Stimulated activated CD4-positive, alpha-beta T cell treated with anti-CD3 and anti-CD28 coated beads, Interleukin-4, amount 100 ng/mL, for 1 hour (primary cell): ENCODE measurements at places on chromosomes 5 and 9.

GRCh38 chr9:13554626-13555025 is 275.1 kb upstream of the MPDZ start:
- no peak for DNase-seq

- DNase-seq, result no peak
These were observed 523.5 kb downstream of the CDH12 start for GRCh38 chr5:22329683-22330082.

DNA sequence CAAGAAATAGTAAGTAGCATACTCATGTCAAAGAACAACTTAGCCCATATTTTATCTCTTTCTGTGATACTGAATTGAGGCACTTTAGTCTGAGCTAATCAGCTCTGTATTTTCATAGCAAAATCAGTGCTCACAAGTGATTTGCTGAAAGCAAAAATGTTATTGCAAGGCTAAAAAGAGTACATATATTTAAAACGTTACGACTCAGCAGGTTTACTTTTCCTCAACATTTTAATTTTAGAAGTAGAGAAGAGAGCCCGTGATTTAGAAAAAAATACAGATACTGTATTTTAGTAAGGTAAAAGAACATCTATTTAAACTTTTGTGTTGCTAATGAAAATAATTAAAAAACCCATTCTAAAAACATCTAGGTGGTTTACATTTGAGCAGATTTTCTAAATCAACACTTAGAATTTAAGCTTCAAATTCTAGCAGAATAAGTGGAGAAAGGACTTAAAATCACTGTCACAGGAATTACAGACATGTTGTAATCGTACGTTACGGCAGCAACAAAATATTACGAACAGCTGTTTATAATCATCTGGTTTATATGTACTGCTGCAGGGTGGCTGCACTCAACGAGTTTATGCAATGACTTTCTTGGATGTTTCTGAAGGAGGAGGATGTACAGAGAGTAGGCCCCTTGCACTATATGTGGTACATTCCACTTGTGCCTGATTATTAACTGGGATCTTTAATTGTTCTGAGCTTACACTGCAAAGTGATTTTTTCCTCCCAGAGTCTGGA is 20.1 kb downstream of the SREK1 start:
- no peak for DNase-seq

DNA sequence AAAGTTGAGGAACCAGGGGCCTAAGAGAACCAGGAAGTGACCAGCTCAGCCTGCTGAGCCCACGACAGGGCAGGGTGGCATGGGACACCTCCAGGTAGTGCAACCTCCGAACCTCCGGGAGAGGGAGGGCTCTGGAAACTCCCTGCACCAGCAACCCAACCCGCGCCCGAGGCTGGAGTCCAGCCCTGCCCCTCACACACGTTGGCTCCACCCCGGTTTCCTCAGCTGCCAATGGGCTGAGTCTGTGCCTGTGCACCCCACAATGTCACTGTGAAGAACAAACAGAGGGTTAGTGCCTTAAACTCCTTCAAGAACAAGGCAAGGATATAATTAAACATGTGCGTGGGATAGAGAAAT is 17.0 kb upstream of the UNC5A start:
- DNase-seq, result no peak

GRCh38 chr5:4684946-4685345 is 455.2 kb upstream of the ADAMTS16 start:
- DNase-seq, result no peak

DNA sequence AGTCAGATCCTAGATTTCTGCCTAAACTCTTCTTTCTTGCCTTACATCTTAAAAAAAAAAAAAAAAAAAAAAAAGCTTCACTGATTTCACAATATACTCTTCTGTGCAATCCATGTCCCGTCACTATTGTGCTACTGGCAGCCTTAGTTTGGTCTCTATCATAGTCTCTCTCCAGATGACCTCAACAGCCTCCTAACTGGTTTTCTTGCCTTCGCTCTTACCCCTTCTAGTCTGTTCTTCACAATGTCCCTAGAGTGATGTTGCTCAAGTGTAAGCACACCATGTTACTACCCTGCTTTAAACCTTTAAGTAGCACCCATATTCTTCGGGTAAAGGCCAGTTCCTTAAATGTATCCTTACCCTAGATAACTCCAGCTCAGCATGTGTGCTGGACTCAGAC is 25.8 kb downstream of the CD180 start:
- no peak for DNase-seq

DNA sequence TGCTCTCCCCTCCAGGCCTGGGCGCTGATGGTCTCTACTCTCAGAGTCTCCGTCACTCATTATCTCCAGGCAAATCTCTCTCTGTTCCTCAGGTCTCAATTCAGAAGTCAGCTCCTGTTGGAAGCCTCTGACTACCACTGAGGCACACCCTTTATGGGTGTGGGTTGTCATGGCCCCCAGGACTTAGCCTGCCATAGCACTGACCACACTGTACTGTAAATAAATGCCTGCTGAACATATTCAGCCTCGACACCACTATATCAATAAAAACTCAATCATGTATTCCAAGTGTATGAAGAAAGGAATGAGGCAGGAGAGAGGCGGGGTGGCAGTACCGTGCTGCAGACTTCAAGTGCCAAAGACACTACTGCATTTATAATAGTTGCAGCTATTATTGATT is 88.9 kb downstream of the PCDH1 start:
- no peak for DNase-seq

DNA sequence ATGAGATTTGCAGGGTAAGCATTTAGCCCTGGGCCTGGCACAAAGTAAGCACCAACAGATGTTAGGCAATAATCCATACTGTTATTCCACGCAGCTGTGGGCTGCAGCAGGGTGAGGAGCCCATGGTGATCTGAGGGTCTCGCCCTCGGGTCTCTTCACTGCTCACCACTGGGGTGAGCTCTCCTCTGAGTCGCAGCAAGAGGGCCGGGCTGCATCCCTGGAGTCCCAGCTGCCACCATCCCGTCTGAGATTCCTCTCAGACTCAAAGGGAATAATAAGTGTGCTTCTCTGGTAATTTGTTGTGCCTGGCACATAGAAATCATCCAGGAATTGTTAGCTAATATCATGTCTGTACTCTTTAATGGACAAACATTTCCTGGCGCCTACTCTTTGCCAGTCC is 6.9 kb downstream of the NKX2-5 start:
- DNase-seq, result no peak

GRCh38 chr9:108534741-108535140 is 321.0 kb downstream of the ACTL7B start:
- no peak for DNase-seq

DNA sequence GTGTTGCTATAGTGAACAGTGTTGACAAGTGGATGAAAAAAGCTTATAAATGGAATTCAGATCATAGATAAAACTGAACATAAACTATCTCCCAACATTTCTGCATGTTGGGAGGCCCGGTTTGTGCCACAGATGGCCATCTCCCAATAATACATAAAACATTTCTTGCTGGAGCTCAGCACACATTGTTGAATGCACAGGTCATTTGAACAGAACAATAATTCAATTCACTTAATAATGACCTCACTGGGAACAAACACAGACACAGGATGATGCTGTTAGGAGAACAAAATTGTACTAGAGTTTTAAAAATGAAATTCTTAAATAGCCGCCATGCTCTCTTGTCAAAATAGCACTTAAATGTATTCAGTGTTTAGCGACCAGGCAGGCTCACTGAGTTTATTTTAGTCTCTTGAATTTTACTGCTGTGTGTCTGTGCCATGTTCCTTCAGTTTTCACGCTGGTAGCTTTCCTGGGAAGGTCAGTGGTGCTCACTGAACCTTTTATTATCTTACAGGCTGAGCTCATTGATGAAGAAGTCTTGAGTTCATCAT is 85.0 kb upstream of the SSBP2 start:
- DNase-seq, result no peak

- DNase-seq, result no peak
These were observed 36.3 kb downstream of the FAM163B start for GRCh38 chr9:133572821-133573361.

- no peak for DNase-seq
These were observed 91.0 kb upstream of the MVB12B start for GRCh38 chr9:126235336-126236243.

DNA sequence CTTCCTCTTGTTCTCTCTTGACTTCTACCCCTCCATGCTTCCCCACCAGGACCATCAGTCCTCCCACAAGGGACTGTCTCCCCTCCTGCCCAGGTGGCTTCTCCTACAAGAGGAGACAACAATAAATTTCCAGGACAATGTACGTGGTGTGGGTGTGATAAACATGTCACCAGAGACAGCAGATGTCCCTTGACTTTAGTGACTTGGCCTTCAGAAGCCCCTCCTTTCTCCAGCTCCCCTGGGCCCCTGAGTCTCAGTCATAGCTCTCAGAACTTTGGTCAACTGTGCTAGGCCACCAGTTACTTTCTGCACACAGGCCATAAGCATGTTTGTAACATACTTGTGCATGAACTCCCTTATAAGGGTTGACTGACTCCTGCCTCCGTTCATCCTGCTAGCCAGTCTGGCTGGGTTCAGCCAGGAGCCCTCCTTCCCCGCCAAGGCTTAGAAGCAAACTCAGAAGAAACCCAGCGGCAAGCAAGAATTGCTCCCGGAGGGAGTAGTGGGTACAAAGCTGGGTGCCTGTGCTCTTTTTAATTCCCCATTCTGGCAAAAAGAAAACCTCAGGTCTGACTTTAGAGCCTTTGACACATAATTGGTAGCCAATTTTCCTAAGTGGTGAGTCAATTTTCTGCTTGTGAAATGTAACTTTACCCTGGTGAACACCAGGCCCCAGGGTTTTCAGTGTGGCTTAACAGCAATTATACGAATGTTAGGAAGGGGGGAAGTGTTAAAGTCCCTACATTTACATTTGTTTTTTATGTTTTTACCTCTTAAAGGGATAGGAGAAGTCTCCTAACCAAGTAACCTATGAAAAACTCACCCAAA is 49.2 kb downstream of the EBF1 start:
- no peak for DNase-seq
